ENCODE measurements at places on chromosomes 1 and 21.

- no peak for DNase-seq
Observed at GRCh38 chr21:29371464-29371863, 72.7 kb downstream of the BACH1 start.

DNA sequence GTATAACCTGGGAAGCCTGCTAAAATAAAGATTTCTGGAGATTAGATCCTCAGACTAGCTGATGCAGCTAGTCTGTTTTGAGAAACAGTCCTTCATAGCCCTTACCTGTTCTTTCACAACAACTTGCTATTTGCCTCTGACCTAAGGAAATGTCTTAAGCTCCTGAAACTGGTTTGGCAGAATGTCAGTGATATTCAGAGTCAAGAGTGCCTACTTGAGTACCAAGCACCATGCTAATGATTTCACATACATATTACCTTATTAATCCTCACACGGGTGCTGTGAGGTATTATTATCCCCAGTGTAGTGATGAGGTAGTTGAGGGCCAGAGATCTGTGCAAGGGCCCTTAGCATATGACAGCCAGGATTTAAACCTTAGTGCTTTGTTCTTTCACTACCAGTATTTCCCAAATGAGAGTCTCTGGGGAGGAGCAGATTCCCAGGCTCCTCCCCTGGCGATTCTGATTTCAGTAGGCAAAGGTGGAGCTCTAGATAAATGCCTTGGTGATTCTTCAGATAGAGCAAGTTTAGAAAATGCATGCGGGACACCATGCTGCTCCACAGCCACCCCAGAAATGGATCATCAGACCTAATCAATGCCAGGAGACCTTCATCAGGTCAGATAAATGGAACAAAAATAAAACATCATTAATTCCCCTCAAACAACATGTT is 47.4 kb upstream of the WNT2B start:
- no peak for DNase-seq

DNA sequence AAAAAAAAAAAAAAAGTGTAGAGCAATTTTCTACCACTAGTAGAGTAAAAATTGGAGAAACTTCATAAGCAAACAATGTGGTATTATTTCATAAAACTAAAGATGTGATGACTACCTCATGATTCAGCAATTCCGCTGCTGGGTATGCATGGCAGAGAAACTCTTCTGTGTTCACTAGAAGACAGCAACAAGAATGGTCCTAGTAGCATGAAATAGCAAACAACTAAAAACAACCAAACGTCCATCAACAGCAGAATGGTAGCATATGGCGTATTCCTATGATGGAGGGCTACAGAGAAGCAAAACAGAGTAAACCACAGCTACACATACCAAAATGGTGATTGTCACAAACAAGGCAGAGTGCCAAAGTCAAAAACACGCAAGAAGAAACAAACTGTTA is 18.9 kb downstream of the HTR1D start:
- no peak for DNase-seq

DNA sequence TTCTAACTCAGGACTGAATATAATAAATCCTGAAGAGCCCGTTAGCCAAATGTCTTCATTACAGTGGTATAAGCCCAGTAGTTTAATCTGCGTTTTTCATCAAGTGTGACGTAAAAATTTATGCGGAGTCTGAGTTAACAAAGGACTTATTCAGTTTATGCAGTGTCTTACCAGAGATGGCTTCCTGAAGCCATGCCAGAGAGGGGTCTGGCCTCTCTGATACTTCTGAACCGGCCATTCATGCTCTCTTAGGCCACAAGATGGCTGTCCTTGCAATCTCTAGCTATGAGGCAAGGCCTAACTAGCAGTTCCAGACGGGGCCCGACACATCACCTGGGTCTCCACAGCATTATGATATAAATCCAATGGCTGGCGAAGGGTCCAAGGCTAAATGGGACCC is 101.4 kb downstream of the TEX35 start:
- DNase-seq: no peak

GRCh38 chr21:41289431-41289830 is 27.2 kb upstream of the FAM3B start:
- DNase-seq: no peak
